ENCODE measurements at places on chromosomes 11 and 22.
A peak's percentile ranks its signal among the peaks of the same experiment; 100 is the strongest.

DNA sequence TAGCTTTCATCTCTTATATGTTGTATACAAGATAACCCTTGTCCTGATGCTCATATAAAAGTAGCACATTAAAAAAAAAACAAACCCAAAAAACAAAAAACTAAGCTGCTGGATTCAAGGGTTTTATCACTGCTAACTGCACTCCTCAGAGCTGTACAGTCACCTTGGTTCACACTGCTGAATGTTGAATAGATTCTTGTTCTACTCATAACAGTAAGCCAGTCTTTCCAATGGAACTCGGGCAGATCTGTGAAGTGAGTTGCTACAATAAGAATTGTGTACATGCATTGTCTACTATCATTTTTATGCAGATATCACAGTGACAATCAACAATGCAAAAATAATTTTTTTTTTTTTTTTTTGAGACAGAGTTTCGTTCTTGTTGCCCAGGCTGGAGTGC is 4.7 kb downstream of the HARBI1 start:
- DNase-seq, result no peak

- no peak for DNase-seq
Measured at GRCh38 chr22:44369293-44369661, 56.5 kb upstream of the SHISAL1 start.

DNA sequence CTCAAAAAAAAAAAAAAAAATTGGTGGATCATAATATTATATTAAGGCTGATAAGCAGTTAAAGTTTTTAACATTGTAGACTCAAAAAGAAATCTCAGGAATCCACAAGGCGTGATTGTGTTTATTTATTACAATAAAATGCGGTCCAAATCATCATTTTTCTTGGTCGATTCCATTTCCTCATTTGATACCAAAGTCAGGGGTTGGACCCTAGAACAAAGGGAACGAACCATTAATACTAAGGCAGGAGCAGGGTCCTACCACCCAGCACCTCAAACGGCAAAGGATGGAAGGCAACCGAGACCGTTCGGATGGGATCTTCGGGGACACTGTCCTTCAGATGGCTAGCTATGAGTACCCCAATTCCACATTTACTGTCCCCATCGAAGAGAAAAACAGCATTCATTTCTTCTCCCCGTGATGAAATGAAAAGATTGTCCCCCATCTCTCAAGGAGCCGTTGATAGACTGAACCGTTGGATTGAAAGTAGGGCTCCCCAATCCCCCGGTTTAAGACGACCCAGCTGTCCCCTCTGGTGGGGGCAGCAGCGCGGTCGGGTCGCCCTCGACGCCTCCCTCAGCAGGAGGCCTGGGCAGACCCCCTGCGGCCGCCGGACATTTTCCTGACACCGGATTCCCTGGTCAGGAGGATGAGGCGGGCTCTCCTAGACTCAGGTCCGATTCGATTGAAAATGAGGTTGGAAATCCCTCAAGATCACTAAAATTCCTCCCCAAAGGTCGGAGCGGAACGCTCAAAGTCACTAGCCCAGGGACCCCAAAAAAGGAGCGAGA is 607 bp downstream of the DMC1 start:
- DNase-seq, result no peak

- DNase-seq, result no peak
Measured at GRCh38 chr22:37862570-37863325, 13.5 kb downstream of the EIF3L start.

DNA sequence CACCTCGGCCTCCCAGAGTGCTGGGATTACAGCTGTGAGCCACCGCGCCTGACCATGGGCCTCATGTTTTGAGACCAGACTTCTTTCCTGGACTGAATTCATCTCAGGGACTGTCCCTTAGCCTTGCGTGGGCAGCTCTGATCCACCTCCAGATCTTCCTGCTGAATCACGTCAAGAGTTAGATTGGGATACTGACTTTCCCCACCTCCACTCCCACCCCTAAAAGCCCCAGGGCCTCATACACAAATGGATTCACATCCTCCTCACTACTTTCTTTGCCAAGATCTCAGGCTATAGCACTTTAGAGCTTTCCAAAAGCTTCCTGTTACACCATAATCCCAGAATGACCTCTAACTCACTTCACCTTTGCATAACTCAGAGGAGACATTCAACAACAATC is 12.1 kb downstream of the CCDC87 start:
- no peak for DNase-seq

DNA sequence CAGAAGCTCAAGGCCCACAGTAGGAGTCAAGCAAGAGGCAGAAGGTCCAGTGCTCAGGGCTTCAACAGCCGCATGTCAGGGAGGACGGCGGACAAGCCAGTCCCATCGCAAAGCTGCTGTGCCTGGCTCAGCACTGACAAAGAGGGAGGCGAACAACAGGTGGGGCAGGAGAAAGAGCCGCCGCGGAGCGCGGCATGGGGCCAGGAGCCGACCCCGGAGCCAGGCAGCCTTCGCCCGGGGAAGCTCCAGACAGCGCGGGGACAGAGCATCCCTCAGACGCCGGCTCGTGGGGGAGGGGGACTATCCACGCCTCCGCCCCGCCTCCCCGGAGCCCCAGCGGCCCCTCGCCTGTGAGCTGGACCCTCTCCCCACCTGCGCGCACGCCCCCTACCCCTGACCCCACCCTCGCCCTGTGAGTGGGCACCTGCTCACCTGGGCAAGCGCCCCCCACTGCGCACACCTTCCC is 369 bp downstream of the DHCR7 start:
- DNase-seq, result peak; percentile 72

DNA sequence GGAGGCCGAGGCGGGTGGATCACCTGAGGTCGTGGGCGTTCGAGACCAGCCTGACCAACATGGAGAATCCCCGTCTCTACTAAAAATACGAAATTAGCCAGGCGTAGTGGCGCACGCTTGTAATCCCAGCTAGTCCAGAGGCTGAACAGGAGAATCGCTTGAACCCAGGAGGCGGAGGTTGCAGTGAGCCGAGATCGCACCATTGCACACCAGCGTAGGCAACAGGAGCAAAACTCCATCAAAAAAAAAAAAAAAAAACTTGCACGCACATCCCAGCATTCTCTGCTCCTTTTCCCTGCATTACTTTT is 934 bp upstream of the ATL3 start:
- DNase-seq, result no peak

GRCh38 chr11:1486054-1486825 is at the start of gene MOB2:
TSS of gene MOB2 (minus strand) at chr11:1486779. CDS start at chr11:1486556, 223 bp downstream.
- DNase-seq, result peak; percentile 70

DNA sequence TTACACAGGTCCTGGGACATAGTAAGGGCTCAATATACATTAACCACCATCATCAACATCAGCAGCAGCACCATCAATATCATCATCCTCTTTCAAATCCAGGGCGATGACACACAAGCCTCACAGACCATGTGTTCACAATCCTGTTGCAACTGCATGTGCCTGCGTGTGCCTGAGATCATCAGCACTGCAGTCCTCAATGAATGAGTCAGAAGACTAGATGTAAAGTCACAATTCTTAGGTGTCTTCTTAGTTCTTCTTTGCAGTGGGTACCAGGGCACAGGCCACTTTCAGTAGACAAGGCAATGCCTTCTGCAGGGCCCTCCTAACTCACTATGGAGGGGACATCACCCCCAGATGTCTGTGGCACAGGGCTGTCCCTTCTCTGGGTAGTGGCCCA is 111.1 kb downstream of the MYO18B start:
- DNase-seq, result no peak

DNA sequence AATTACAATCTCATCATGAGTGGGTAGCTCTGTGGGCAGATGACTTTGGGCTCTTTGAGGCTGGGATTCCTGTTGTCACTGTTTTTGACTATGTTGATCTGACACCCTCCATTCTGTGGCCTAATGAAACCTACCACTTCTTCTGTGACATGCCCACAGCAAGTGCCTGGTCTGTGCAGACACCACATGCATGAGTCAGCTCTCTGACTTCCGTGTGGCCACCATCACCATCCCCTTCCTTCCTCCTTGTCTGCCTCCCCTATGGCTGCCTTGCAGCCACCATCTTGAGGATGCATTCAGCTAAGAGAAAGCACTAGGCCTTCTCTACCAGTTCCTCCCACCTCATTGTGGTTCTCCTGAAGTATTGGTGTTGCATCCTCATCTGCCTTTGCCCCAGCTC is 15.3 kb upstream of the OR10V1 start:
- DNase-seq, result no peak

- no peak for DNase-seq
Measured at GRCh38 chr22:44573451-44573850, 75.4 kb upstream of the RTL6 start.

DNA sequence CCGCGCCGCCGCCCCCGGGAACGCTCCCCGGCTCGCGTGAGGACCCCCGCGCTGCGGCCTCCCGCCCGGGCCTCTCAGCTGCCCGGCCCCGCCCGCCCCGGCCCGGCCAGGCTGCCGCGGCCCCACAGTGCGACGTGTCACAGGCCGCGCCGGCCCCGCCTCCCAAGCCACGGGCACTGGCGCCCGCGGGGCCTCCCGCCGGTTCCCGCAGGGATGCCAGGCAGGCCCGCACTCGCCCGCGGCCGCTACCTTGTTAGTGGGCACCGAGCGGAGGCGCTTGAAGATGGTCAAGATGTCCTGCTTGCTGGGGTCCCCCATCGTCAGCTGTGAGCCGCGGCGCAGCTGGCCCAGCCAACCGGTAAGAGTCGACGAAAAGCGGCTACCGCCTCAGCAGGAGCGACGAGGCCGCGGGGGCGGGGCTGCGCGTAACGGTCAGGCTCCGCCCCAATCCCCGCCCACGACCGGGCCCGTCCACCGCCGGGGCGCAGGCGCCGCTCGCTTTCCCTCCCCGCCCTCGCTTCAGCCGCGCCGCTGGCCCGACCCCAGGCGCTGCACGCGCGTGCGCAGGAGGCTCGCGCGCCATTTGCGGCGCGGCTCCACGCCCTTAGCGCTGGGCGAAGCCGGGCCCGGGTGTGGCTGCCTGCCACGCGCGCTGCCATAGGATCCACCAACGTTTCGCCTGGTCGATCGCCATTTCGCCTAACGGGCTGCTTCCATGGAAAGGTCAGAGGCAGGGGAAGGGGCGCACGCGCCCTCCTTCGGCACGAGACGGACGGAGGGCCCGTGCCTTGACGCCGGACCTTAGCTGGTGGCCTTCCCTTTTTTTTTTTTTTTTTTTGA is at the start of gene ARFGAP3:
Gene ARFGAP3 (minus strand): TSS at position 409 of the 840 bp plus-strand sequence. CDS start 91 bp downstream, at position 318.
- DNase-seq, result peak; percentile 99

GRCh38 chr11:75301131-75301530 is 50.3 kb downstream of the ARRB1 start:
- no peak for DNase-seq

DNA sequence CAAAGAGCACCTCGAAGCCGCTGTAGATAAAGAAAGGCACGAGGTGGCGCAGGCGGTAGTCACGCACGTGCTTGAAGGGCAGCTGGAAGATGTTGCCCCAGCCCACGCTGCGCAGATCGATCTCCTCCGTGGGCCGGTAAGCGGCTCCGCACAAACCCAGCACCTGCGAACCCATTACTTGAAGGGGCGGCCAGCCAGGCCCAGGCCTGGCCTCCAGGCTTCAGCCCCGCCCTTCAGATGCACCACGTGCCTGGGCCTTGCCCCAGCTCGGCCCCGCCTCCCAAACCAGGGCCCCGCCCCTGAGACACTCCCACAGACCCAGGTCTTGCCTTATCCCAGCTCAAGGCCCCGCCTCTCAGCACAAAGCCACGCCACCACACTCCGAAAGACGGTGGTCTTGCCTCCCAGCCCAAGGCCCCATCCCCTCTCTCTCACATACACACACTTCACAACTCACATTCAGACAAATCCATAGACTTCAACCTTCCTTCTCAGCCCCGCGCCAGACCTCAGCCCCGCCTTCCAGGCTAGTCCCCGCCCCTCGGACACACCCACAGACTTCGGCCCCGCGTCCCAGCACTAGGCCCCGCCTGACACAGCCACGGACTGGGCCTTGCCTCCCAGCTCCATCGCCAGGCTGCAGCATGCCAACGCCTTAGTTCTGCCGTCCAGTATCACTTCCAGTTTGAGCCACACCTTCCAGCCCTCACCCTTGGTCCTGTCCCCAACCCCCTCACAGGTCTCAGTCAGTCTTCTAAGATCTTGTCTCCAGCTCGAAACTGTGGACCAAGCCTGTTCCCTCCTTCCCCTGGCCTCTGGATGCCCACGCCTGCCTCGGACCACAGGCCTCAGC is 7.0 kb downstream of the UNC93B1 start:
- no peak for DNase-seq

DNA sequence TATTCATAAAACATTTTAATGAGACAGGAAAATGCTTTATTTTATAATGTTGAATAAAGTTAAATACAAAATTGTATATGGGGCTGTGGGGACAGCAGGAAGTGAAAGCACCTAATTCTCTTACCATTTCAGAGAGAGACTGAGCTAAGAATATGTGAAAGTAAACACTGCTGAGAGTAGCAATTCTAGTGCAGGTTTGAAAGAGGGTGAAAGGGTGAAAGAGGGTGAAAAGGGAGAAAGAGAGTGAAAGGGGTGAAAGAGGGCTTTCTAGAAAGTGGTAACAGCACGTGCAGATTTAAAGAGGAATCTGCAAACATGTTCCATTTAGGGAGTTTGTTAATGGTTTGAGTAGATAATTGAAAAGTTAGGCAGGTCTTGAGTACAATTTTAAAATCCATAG is 652.0 kb upstream of the CCDC90B start:
- no peak for DNase-seq

DNA sequence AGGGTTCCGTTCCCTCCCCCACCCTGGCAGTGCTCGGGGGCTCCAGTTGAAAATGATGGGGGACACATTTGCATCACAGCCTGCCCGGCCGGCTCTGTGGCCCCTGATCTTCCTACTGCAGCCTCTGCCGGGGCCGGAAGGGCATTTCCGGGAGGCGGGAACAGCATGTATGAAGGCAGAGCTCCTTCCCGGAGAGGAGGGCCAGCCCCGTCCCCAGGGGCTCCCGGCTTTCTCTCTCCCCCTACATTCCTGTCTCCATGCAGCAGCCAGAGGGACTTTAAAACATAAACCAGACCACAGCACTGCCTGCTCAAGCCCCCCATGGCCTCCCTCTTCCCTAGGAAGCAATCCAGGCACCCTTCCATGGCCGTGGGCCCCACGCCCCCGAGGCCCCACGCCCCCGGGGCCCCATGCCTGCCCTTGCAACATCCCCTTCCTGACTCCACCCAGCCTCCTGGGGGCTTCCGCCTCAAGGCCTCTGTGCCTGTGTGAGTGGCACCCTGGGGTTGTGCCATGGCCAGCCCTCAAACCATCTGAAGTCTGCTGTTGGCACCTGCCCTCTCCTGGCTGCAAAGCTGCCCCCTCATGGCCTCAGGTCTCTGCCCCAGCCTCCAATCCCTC is 73.1 kb downstream of the CDKN1C start:
- no peak for DNase-seq

DNA sequence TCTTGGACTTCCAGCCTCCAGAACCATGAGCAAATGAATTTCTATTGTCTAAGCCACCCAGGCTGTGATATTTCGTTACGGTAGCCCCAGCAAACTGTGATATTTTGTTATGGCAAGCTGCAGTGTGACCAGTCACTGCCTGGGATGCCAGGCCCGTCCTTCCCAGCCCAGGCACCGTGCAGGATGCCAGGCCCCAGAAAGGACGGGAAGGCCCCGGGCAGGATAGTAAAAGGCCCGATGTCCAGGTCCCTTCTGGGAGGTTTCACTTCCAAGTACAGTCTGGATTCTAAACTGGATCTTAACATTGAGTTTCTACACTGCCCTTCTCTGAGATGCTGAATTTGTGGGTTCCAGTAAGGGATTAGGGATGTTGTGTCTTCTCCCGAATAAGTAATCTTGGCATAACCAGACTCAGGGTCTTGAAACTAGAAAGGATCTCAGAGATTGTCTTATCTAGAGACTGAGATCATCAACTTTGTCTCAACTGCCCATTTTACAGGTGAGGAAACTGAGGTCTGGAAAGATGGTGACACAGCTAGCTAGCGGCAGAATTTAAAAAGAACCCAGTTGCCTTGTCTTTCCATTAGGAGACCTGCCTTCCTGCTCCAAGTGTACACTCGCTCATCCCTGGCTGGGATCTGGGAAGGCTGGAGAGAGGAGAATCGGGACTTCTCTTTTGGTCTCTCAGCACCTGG is 19.9 kb downstream of the RPUSD4 start:
- DNase-seq, result no peak

Measured in GM13976 (cell line).